ENCODE measurements at places on chromosomes 4 and X.
A peak's percentile ranks its signal among the peaks of the same experiment; 100 is the strongest.

GRCh38 chrX:155056877-155057792 lies 13.8 kb downstream of the CMC4 start:
- peak; percentile 68 for DNase-seq

DNA sequence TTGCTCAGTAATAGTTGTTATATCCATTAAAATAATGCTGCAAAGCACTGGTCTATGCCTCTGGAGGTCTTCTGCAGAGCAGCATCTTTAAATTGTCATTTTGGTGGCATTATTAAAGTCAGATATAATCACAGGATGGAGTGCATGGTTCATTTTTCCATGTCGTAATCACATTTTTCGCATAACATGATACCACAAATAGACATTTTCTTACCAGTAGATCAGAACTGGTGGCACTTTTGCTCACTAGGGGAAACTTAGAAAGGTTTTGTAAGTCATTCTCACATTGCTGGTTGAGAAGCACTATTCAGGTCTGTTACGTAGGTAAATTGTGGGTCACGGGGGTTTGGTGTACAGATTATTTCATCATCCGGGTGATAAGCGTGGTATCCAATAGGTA lies 484.5 kb upstream of the PRKX start:
- no peak for DNase-seq

GRCh38 chr4:145260091-145260490 lies 79.7 kb upstream of the OTUD4 start:
- DNase-seq, result no peak

DNA sequence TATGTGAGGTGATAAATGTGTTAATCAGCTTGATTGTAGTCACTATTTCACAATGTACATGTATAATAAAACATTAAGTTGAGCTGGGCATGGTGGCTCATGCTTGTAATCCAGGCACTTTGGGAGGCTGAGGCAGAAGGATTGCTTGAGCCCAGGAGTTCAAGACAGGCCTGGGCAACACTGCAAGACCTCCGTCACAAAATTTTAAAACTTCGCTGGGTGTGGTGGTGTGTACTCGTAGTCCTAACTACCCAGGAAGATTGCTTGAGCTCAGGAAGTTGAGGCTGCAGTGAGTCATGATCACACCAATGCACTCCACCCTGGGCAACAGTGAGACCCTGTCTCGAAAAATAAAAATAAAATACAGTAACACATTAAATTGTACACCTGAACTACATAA lies 20.1 kb downstream of the LYAR start:
- peak; percentile 77 for DNase-seq

- DNase-seq, result no peak
Observed at GRCh38 chr4:41212616-41213203, 1.6 kb downstream of the APBB2 start.

DNA sequence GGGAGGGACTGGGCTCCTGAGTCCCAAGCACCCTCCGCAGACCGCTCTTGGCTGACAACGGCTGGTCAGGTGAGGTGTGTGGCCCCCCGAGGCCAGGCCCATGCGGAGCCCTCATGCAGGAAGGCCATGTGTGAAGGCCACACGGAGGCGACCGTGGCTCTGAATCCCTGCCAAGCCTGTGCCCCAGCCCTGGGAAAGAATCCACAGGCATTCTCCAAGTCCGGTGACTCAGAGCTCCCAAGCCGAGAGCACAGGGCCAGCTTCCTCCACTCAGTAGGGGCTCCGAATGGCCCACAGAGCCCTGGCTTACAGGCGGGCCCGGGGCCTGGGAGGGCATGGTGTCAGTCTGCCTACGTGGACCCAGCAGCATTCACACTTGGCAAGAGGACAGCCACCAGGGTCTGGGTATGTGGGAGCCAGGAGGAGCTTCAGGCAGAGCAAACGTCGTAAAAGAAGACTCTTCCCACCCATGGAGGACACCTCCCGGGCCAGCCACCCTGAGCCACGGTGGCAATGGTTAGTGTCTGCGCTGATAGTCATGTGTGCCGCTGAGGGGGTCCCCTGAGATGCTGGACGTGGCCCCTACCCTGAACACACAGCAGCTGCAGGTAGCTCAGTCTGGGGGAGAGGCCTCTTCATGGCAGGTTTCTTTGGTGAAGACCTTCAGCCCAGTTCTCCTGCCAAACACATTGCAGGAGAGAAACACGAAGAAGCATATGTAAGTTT lies 105.7 kb downstream of the PSAPL1 start:
- DNase-seq, result no peak
